ENCODE measurements at places on chromosomes 6 and 20. TPM values are rescaled to one million over a fixed set of nuclear protein-coding genes. Genes with fewer than 3 reads are reported as not detected.

The OR12D3 gene
- not detected for total RNA-seq

The ZNF133 gene
- total RNA-seq = 5.2 TPM

The GSTA3 gene
- total RNA-seq = not detected

The FHL5 gene
- total RNA-seq = not detected

The COX4I2 gene
- total RNA-seq = not detected

The LTB gene
- total RNA-seq = 42.1 TPM

The PSORS1C1 gene
- total RNA-seq = not detected

DNA sequence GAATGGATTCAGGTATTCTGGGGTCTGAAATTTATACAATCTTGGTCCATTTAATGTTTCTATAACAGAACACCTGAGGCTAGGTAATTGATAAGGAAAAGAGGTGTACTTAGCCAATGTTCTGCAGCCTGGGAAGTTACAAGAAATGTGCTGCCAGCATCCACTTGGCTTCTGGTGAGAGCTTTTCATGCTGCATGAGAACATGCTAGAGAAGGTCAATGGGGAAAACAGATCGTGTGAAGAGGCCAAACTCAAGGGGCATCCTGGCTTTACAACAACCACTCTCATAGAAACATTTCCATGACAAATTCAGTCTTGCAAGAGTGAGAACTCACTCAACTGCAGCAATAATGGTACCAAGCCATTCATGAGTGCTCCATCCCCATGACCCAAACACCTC lies 16.8 kb downstream of the IL22RA2 start:
- DNase-seq = no peak

DNA sequence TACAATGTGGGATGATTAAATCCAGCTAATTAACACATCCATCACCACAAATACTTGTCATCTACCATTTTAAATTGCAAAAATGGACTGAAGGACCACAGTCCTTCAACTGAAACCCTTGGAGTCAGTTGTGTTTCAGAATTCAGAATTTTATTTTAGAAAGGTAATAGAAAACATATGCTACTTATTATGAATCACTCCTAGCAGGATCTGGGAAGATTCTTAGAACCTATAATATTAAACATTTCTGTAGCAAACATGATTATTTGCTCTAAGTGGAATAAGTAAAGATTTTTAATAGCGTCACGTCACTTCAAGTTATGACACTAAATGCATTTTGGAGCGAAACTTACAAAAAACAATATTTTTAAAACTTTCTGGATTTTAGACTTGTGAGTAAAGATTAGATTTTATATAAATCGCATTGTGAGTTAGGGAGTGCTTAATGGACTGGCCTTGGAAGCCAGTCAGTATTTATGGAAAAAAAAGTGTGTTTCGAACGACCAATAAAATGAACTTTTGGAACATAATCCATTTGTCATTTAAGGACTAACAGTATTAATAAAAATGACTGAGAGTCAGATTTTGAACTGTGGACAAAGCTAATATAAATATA lies 71.8 kb upstream of the PHACTR2 start:
- DNase-seq = no peak

DNA sequence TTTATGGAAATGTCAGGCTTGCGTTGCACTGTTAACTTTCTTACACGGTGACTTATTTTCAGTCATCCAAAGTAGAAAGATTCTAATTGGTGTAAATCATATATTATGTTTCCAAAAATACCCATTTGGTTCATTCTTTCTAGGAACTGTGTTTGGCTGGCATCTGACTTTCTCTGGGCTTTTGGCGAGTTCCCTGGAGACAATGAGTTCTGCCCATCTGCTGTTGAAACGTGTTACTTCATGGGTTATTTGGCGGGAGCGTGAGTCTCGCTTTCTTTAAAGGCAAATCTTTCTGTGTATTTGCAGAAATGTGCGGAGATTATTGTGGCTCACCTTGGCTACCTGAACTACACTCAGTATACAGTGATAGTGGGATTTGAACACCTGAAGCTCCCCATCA lies 29.5 kb downstream of the TMEM181 start:
- no peak for DNase-seq

DNA sequence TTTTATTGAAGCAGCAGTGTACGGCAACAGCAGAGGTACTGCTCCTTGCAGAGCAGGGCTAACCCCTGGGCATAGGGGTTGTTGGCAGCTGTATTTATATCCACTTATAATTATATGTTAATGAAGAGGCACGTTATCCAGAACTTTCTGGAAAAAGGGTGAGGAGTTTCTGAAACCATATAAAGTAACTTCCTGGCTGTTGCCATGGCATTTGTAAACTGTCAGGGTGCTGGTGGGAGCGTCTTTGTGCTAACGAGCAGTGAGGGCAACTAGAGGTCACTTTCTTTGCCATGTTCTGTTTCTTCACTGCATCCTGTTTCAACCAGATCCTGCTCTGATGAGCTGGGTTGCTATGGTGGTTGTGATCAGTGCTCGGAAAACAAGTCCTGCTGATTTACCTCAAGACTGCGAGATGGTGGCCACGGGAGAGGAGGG lies 11.1 kb upstream of the ARFGEF2 start:
- peak; percentile 55 for DNase-seq

GRCh38 chr6:161458201-161458951 lies 184.5 kb upstream of the AGPAT4 start:
- DNase-seq = no peak

- DNase-seq = no peak
Measured at GRCh38 chr20:20761301-20761700, 48.9 kb upstream of the RALGAPA2 start.

GRCh38 chr6:112879920-112880413 lies 532.8 kb downstream of the RFPL4B start:
- DNase-seq = no peak

DNA sequence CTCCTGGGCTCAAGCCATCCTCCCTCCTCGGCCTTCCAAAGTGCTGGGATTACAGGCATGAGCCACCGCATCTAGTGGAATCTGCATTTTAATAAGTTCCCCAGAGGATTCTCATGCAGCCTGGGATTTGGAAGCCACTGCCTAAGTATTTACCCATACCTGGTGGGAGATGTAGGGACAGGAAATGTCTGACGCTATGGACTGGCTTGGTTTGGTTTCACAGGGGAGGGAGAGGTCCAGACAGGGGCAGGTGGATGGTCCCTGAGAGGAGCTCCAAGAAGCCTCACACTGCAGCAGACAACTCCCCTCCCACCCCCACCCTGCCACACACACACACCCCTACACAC lies 4.4 kb downstream of the VSTM2L start:
- DNase-seq = no peak

GRCh38 chr20:63573647-63574131 lies 350 bp downstream of the HELZ2 start:
- no peak for DNase-seq

- no peak for DNase-seq
Measured at GRCh38 chr20:38223743-38224100, 36.8 kb downstream of the KIAA1755 start.

GRCh38 chr6:47114460-47114859 lies 72.3 kb upstream of the ADGRF1 start:
- DNase-seq = no peak

DNA sequence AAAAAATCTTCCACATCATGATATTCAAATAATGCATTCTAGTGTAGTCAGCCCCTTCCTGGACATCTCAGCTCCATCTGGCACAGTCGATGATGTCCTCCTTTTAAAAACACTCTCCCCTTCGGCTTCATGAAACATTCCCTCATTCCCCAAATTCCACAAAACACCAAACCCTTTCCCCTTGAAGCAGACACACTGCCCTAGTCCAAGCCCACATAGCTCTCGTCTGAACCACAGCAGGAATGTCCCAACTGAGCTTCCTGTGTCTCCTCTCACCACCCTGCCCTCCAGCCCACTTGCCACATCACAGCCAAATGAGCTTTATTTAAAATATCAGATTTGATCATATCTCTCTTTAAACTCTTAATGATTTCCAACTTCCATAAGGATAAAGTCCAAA lies 106.4 kb upstream of the CARMIL1 start:
- DNase-seq = no peak

DNA sequence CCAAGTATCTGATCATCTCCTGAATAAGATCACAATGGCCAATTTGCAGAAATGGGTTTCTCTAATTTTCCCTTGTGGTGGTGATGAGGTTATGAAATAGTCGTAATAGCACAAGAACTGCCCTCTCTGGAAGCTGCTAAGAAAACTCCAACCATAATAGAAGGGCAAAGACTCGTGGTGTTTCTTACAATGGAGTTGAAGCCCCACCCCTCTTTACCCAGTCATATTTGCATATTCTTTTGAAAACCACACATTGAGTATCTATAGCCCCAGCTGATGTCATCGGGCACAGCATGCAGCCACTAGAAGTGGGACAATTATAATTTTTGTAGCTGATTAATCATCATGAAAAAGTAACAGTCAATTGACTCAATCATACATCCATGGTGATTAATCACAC lies 452.1 kb upstream of the POU3F2 start:
- no peak for DNase-seq

DNA sequence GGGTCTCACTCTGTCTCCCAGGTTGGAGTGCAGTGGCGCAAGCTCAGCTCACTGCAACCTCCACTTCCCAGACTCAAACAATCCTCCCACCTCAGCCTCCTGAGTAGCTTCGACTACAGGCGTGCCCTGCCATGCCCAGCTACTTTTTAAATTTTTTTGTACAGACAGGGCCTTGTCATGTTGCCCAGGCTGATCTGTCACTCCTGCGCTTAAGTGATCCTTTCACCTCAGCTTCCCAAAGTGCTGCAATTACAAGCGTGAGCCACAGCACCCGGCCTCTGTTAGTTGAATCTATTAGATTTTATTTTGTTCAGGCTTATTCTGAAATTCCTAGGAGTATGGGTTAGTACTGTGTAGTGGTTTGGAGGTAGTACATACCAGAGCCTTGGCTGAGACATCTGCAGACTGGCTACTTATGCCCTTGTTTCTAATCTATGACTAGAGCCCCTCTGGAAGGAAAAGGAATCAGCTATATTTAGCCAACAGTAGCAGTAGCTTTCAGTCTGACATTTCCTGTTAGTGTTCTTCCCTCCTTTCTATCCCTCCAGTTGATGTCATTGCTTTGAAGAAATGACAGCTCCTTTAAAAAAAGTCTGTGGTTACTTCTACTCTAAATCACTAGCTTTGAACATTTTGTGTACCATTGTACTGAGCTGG lies 74.4 kb downstream of the ITCH start:
- DNase-seq = no peak

DNA sequence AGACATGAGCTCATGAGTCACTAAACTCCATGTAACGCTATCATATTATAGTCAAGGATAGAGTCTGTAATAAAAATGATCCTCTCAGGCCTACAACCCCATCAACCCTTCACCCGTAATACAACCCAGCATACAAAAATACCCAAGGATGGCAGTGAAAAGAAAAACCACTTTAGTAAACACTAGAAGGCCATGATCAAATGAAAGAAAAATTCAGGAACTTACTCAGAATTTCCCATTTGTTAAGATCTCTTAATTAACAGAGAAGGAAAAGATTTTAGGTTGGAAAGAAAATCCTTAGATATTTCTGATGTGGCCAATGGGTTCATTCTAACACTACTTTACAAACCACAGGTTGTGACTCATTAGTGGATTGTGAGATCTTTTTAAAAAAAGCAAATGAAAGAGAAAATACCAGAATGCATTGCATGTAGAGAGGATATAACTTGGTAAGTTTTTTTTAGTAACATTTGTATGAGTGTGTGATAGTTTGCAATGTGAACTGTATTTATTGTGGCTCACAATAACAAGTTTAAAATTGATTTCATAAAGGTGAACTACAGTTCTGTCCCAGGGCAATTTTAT lies 8.0 kb upstream of the UBE2J1 start:
- DNase-seq = peak; percentile 32

DNA sequence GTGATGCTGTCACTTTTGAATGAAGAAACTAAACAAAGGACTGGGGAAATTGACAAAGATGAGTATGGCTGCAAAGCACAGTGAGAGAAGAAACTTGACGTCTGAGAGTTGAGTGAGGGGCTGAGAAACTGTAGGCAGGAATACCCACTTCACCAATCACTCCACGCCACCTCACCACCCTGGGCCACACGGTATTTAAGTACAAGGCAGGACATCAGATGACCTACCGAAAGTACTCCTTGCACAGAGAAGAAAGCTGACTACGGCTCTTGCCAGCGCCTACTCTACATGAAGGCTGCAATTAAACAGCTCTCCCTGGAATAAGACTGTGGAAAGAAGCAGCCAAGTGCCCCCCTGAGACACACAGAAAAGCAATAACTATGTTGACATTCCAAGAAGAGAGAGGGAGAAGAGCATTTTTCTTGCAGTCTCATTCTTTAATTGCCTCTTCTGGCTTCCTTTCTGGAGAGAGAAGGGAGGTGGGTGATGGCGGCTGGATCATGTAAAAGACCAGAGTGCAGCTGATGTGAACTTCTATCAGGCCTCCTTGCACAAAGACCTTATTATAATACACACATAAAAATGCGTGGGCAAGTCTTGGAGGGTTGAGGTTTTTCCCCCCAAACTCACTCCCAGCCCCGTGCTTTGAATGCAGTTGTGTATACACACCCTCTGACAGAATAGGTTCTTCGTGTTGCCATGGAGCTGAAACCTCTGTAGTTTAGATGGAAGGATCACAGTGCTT lies 44.6 kb downstream of the HIVEP2 start:
- no peak for DNase-seq

GRCh38 chr6:156167625-156168071 lies 609.5 kb upstream of the ARID1B start:
- DNase-seq = peak; percentile 18

DNA sequence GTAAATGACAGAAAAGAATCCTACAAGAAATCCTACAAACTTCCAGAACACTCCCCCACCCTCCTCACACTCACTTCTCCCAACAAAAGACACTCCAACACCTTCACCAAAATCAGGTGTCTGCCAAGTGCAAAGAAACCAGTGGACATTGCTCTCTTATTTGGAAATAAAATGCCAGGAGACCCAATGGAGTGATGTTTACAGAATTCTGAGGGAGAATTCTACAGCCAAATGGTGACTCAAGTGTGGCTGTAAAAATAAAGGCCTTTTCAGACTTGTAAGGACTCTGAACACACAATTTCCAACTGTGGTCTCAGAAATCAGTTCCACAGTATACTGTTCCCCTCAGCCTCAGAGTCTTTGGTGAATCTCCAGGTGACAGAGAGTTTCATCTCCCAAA lies 109.6 kb upstream of the CARMIL1 start:
- DNase-seq = no peak

DNA sequence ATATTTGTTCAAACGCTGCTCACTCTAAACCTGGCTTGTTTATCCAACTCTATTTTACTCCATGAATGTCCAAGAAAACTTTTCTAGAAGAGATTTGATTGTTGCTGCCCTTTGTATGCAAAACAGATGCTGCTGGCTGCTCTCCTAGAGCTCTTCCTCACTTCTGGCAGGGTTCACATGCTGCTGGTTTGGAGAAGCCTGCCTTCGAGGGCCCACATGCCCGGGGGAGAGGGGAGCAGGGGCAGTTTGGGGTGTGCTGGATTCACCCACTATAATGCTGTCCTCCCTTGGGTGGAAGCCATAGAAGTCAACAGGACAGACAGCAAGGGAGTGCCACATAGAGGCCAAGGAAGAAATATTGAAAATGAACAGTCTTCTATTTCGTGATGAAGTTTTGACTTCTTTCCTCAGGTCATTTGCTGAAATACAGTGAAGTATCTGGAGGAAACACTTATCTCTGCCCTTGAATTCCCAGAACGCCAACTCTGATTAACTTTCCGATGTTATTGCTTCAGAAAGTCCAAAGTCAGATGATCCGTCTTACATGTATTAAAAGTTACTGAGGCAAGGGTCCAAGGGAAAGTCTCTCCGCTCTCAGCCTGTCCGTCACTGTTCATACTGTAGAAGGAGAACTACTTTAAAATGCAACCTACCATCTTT lies 32.4 kb downstream of the LY86 start:
- DNase-seq = no peak
